Colonic mucosa (tissue), 4 donors: ENCODE measurements at places on chromosomes 12 and 14. TPM values are rescaled to one million over a fixed set of nuclear protein-coding genes. Genes with fewer than 3 reads are reported as not detected.

The ALKBH2 gene
- total RNA-seq: 8.9 TPM

DNA sequence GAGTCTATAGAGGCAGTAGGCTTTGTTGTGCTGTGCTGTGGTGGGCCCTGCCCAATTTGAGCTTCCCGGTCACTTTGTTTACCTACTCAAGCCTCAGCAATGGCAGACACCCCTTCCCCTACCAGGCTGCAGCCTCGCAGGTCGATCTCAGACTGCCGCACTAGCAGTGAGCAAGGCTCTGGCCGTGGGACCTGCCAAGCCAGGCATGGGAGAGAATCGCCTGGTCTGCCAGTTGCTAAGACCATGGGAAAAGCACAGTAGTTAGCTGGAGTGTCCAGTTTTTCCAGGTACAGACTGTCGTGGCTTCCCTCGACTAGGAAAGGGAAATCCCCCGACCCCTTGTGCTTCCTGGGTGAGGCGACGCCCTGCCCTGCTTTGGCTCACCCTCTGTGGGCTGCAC is 26.3 kb downstream of the ANO6 start:
- no peak for DNase-seq

DNA sequence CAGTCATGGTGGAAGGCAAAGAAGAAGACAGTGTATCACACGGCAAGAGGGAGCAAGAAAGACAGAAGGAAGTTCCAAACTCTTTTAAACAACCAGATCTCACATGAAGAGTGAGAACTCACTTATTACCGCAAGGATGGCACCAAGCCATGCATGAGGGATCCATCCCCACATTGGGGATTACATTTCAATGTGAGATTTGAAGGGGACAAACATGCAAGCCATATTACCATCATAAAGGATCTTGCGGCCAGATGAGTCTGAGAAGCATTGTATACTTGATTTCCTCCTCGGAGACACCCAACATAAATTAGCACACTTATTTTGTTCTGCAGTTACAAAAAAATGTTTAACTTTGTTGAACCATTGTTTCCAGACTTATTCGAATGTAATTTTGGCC is 66.5 kb downstream of the TBK1 start:
- no peak for DNase-seq

The TAS2R42 gene
- not detected for total RNA-seq

DNA sequence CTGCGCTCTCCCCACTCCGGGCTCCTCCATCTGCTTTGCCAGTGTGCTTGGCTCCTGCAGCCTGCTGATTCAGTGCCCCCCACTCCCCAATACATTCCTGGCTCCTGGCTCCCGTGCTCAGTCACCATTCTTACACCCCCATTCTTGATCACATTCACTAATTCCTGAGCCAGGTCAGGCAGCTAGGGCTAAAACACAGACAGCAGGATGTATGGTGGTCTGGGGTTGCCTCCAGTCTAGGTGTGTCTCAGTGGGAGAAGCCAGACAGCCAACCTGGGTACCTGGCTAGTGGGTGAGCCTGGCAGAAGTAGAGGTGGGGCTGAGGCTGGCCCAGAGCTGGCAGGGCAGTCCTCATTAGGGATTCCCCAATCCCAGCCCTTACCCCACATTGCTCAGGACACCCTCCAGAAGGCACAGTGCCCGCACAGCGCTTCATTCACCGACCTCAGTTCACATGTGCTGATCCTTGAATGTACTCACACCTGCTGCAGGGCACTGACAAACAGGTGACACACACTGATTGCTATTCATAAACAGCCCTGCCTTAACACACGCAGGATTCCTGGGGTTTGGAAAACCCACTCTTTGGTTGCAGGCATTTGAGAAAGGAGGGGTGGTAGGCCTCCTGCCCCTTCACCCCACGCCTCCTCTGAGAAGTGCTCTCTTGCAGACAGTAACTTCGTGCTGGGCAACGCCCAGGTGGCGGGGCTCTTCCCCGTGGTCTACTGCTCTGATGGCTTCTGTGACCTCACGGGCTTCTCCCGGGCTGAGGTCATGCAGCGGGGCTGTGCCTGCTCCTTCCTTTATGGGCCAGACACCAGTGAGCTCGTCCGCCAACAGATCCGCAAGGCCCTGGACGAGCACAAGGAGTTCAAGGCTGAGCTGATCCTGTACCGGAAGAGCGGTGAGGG is 1.7 kb downstream of the KCNH3 start:
- DNase-seq: no peak

DNA sequence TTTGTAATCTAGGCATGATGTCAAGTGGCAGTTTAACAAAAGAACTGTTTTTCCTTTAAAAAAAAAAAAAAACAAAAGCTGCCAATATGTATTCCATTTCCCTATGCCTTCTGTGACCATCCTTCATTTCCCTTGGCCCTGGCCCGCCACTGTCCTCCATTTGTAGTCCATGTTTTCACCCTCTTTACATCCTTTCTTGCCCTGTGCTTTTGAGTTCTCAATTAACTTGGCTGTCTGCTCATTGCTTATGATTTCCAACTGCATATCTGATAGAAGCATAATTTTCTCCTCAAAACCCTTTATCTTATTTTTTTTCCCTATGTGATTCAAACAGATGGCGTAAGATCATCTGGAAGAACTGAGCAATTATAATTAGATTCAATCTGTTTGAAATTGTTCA is 297.5 kb downstream of the NAV3 start:
- DNase-seq: no peak

DNA sequence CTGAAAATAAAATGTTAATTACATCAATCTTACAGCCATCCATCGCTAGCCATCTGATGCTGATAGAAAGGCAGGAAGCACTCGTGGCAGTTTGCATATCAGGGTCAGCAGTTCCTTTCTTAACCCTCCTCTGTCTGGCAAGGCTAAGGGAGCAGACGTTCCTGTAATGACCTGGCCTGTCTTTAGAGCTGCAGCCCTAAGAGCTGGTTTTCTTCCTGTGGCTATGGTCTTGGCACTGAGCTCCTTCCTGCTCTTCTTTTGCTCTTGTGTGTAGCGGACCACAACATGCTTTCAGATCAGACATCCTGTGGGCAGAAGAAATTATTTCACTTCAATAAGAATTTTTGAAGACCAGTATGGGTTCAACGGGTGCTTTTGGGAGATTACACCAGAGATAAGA is 170.4 kb downstream of the DAD1 start:
- DNase-seq: no peak

The DENR gene
- total RNA-seq: 37.8 TPM

DNA sequence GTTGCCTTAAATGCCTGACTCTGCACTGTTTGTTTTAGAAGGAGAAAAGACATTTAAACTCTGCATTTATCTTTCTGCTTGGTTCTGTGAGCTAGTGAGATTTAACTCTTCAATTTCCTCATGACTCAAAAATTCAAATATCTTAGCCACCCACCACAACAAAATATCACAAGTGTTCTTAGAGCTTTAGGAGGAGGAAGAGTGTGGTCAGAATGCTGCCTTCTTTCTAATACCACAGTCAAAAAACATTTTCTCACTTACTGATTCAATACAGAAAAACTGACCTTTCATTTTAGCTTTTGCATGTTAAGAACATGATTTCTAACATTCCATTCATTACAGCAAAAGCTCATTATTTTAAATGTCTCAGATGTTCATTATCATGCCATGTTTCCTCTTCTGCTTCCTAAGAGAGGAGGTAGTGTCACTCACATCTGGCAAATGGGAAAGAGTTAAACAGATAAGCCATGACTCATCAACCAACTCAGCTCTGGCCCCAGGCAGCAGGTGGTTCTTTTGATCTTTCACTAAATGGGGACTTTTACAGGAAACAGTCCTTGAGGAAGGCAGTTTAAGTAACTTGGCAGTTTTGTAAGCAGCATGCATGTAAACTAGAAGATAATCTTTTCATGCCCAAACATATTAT is 56.4 kb upstream of the RNU6-8 start:
- no peak for DNase-seq

GRCh38 chr14:30058401-30058800 is 130.8 kb upstream of the PRKD1 start:
- no peak for DNase-seq
